ENCODE measurements at places on chromosomes 4 and X.
A peak's percentile ranks its signal among the peaks of the same experiment; 100 is the strongest.

DNA sequence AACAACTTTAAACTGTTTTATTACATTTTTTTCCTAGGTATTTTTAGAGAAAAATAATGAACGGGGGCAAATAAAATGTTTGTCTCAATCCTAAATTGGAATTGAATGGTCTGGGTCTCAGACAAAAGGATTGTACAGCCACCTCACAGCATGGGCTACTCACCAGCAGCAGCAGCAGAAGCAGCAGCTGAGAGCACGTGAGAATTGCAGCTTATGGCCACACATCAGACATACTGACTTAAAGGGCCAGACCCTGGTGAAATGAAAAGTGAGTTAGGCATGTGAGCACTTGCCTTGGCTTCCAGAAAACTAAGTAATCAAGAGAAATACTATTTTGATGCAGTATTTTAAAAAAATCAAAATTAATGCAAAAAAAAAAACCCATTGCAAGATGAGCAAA is 56.6 kb downstream of the AASDH start:
- DNase-seq: no peak

GRCh38 chrX:133364865-133365264 is 50.4 kb downstream of the GPC4 start:
- no peak for DNase-seq

DNA sequence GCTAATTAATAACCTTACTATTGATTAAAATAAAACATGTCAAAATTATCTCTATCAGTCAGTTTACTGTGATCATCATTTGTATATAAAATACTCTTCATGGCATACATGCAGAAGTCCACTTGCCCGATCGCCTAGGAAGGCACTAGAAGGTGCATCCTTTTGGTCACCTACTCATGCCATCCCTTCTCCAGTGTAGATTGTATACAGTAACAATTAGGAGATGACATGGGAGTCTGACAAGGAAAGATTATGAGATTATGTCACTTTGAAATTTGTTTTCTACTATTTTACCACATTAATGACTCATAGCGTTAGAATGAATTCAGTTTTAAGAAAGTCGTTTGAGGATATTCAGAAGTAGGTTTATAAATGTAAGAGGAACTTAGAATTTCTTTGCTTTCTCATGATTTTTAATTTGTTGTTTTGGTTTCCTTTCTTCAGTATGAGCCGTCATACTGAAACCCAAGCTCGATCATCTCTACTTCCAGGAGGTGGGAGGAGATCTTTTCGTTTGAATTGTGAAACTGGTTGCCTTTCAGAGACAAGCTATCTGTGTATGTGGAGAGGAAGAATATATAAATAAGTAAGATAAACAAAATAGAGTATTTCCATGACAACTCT is 51.1 kb upstream of the UNC5C start:
- no peak for DNase-seq

- no peak for DNase-seq
Observed at GRCh38 chr4:109588176-109588575, 28.1 kb downstream of the MCUB start.

- no peak for DNase-seq
Observed at GRCh38 chr4:106695501-106696262, 327.1 kb upstream of the GIMD1 start.

- DNase-seq: no peak
Observed at GRCh38 chrX:80206647-80207046, 192.1 kb downstream of the TBX22 start.

DNA sequence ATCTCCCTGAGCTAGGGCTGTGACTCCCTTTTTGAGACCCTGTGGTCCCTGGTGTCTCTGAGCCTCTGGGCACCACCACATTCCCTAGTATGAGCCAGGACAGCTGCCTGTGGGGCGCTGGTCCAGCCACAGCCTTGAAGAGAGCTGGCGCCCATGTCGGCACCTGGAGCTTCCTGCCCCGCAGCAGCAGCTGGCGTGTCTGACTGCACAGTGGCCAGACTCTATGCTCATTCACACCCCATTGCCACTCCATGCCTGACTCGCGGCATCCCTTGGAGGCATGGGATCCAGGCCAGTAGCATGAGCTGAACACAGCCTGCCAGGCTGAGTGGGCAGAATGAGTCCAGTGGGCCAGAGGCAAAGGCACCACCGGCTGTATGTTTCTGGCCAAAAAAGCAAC is 8.3 kb upstream of the SPP1 start:
- DNase-seq: no peak

DNA sequence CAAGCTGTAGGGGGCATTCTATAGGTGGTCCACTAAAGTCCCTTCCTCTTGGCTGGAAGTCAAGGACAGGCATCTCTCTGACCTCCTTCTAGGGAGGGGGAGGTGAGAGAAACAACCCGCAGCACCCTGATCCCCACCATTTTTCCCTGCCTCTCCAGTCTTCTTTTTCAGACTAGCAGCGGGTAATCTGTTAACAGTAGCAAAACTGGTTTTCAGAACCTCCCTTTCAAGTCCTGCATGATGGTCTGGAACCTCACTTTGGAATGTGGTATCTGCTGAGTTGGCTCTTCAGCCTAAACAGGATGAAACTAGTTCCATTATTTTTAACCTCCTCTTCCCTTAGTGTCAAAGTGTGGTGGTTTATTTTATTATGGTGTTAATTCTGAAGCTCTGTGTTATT is 196.0 kb downstream of the NWD2 start:
- DNase-seq: no peak

DNA sequence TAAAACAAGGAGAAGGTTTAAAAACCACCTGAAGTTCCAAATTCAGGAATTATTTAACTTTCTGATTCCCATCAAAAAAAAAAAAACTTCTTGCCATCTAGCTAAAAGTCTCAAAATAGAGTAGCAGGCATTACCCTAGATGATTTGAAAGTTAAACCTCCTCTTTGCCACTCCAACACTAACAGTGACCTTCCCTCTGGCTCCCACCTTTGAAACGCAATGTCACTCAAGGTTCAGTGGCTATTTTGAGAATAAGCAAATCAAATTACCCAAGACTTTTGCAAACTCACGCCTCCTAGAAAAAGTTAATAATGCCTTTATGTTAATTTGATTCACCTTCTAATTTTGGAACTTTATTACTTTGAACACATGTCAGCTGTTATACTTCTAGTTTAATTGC is 103.2 kb downstream of the ARHGAP6 start:
- DNase-seq: no peak

DNA sequence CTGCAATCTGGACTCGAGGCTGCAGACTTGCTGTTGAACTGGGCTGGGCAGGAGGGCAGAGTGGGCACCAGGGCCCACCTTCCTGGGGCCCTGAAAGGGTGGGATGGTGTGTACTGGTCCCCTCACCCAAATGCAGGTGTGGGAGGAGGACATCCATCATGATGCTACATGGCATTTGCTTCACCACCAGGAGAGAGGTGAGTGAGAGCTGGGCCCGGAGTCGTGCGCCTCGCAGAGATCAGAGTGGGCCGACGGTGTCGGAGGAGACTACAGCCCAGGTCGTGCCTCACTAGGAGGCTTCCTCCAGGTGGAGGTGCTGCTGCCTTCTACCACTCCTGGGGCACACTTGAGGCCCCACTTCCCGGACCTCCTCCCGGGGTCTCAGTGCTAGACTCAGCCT is 50.3 kb downstream of the SCML1 start:
- no peak for DNase-seq

DNA sequence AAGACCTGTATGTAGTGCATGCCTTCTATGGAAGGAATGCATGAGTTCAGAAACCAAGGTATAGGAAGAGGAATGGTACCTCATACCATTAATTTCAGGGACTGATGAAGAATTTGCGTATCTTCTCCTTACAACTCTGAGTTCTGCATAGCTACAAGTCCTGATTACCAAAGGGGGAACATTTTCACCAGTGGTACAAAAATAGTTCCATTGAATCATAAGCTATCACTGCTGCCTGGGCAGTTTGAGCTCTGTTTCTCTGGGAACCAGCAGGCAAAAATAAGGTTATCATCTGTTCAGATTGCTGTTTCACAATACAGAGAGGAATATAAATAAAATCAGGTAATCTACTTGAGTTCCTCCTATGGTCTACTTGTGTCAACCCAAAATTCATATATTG is 77.9 kb upstream of the GNPDA2 start:
- no peak for DNase-seq

- no peak for DNase-seq
Observed at GRCh38 chr4:48248559-48248953, 21.1 kb downstream of the TEC start.

DNA sequence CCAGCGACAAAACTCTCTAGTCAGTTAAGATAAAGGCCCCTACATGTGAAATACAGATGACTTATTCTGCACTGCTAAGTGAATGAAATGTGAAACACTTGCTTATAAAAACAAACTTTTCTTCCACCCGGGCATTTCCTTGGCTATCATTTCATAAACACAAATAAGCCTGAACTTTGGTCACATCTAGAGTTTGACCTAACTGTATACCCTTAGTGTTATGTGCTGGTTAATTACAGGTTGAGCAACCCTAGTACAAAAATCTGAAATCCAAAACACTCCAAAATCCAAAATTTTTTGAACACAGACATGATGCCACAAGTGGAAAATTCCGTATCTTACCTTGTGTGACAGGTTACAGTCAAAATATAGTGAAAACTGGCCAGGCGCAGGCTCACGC is 45.9 kb downstream of the SAT1 start:
- DNase-seq: no peak

DNA sequence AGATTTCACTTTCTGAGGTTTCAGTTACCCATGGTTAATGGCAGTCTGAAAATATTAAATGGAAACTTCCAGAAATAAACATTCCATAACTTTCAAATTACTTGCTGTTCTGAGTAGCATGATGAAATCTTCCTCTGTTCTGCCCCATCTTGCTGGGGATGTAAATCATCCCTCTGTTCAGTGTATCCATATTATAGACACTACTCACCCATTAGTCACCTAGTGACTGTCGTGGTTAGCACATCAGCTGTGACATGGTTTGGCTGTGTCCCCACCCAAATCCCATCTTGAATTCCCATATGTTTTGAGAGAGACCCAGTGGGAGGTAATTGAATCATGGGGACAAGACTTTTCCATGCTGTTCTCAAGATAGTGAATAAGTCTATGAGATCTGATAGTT is 125.5 kb upstream of the GIMD1 start:
- no peak for DNase-seq

GRCh38 chr4:8090744-8091301 is 67.8 kb downstream of the ABLIM2 start:
- peak; percentile 20 for DNase-seq

DNA sequence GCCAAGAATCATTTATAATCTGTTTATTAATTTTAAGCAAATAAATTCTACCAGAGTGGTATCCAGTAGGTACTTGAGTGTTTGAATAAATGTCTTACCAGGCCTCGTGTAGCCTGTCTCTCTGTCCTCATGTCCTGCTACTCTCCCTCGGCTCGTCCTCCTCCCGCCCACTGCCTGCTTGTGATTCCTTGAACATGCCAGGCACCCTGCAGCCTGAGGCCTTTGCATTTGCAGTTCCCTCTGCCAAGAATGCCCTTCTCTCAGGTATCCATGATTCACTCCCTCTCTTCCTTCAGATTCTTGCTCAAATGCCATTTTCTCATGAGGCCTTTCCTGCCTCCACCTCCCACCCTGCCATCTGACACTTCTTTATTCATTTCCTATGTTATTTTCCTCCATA is 209.7 kb upstream of the PRPS2 start:
- no peak for DNase-seq

DNA sequence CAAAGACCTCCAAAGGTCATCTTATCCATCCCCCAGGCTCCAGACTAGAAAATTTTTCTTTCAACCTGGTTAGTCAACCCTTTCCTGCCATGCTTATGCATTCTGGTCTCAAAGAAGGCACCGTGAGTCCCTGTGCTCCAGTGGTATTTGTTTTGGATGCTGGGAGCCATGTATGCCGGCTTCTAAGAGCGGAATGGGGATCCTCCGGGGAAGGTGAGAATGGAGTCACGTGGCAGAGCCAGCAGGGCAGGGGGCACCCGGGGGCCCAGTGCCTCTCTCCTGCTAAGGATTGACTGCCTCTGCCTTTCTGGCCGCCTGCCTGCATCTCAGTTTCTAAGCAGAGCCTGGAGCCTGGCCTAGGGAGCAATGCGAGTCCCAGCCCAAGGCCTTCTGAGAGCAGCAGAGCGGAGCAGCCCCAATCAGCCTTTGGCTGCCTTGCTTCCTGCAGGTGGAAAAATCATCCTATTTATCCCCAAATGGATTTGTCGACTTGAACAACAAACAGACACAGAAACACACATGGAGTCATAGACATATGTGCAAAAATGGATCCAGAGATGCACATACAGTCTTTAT is 141.0 kb downstream of the PJA1 start:
- no peak for DNase-seq

- DNase-seq: no peak
Observed at GRCh38 chr4:184028561-184029374, 123.7 kb downstream of the STOX2 start.

DNA sequence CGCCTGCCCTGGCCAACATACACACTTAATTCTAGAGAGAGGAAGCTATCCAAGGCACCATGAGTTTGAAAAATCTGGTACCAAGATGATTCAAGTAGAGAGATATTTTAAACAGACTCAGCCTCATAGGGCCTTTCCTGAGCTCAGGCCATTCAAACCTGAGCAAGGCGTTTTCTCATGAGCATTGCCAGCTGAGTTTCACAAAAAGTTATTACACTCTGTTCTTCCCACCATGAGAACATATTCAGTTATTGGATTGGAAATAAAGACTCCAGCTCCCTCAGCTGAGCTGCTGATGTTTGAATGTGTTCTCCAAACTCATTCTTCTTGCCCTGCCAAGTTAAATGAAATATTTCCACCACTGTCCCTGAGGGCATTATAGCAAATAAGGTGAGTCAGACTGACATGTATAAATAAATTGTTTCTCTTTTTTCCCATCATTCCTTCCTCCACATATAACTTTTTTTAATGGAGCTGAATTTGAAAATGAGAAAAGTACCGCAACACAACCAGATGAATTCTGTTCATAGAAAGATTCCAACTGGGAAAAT is 429.6 kb downstream of the RAB28 start:
- no peak for DNase-seq

- DNase-seq: no peak
Observed at GRCh38 chr4:48949518-48950219, 36.4 kb upstream of the CWH43 start.
